Activated T-cell treated with anti-CD3 and anti-CD28 coated beads for 24 hours (primary cell): ENCODE measurements at places on chromosomes 16 and 17.

DNA sequence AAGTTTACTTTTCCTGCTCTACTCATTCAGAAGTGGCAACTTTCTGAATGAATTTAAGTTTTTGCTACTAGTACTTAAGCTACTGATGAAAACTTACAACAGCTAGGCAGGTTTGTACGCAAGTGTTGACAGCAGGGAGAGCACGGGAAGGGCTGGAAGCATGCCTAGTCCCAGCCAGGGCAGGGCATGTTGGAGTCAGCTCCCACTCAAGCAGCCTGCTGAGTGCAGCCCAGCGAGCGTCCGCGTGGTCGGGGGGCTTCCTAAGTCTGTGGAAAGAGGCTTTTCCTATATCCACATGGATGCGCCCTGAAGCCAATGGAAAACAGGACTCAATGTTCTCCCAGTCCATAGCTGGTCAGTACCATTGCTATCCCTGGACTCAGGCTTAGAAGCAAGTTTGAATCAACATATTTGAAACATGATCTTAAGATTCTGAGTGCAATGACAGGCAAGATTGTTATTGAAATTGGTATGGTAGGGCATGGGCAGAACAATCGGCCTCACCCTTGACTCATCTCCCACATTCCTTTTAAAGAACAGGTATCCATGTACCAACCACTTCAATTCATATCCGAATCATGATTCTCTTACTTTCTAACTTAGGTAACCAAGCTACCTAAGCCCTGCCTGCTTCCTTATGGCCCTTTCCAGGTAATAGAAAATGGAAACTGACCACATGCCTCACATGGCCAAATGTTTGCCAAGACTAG lies 22.5 kb downstream of the CYB5D2 start:
- DNase-seq: no peak

GRCh38 chr17:40612599-40613244 lies 34.9 kb downstream of the SMARCE1 start:
- no peak for DNase-seq

- DNase-seq: peak; percentile 11
These were observed 66.4 kb upstream of the SMIM36 start for GRCh38 chr17:55577687-55578086.

GRCh38 chr16:64870859-64871258 lies 251.0 kb downstream of the CDH11 start:
- DNase-seq: no peak

DNA sequence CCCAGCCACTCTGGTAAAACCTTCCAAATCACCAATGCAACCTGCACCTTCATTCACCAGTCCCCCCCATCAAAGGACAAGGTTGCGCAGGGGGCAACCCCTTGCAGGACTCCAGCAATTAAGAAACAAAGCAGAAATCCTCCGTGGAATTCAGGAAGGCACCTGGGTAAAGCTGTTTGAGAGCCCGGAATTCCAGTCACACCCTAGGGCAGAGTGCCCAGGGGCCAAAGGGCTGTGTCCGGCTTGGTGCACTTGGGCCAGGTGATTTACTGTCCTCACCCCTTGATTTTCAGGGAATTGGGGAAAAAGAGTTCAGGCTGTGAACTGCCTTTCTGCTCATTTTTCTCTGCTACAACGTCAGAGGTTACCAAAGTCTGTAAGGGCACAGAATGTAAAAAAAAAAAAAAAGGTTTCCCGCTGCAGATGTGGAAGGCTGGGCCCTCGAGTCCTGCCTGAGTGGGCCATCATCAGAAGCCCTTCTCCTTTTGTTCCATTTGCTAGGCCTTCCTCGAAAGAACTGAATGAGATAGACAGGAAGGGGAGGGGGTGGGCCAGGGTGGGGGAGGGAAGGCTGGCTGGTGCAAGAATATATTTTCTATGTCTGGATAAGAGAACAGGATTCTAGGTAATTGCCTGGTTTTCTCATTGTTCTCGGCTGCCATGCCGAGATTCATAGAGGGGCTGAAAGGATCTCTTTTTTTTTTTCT lies 266.5 kb upstream of the PSMD7 start:
- no peak for DNase-seq

DNA sequence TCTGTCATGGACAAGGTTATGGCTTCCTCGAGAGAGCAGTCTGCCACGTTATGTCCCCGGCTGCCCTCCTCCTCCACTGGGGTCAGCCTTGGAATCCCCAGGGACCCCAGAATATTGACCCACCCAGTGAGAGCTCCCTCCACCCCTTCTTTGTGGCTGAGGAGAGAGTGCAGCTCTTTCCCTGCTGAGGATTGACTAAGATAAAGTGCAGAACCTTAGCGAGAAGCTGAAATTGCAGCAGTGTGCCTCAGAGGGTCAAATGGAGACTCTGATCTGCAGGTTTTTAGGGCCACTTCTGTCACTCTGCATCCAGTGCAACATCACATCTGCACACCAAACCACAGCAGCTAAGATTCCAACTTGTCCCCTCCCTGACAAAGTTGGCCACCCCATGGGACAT lies 25.6 kb upstream of the PMFBP1 start:
- DNase-seq: no peak

DNA sequence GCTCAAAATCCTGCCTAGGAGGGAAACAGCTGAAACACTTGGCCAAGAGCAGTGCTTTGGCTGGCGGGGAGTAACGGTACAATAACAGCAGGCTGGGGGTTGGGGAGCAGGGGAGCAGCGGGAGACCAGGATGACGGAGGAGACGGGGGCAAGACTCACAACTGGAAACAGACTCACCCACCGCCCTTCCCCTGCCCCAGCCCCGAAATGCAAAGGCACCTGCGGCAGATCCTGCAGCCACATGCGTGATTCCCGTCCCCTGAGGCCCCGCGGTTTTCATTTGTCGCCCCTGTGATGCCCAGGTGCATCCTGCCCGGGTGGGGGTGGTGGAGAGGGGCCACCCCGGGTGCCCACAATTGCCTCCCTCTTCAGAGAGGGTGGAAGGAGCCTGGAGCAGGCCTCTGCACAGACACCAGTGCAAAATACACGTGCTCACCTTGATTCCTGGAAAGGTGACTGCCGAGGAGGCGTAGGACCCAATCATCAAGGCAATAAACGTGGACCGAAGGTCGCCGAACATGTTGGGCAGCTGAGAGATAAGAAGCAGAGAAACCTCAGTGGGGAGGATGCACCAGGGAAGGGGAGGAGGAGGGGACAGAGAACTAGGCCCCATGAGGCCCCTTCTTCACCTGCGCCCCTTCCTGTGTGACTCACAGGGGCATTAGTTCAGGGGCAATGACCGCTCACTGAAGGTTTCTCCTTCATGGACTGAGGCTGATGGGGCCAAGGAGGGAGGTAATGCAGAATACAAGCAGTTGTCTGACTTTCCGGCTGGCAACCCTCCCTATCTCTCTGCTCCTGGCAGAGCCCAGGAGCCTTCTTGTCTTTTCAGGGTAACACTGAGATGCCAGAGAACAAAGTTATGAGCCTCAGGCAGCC lies 30.4 kb upstream of the PITPNA start:
- DNase-seq: no peak

- DNase-seq: peak; percentile 26
These were observed 13.5 kb upstream of the ABAT start for GRCh38 chr16:8660841-8661301.

- no peak for DNase-seq
These were observed 4.8 kb downstream of the RPA1 start for GRCh38 chr17:1834380-1835149.

DNA sequence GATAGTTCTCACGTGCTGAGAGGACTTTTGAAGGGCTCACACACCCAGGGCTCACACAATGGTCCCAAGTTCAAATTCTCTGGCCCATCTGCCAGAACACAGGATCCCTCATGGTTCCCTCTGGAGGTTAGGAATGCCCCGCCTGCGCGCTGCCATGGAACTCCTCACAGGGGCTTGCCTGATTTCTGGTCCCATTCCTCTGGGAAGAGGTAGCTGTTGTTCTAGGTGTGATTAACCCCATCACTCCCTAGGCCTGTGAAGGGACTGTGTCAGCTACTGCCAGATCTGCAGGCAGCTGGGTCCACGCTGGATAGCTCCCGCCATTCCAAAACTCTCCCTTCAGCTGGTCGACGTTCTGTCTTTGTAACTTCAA lies 2.3 kb upstream of the ARMC5 start:
- no peak for DNase-seq

DNA sequence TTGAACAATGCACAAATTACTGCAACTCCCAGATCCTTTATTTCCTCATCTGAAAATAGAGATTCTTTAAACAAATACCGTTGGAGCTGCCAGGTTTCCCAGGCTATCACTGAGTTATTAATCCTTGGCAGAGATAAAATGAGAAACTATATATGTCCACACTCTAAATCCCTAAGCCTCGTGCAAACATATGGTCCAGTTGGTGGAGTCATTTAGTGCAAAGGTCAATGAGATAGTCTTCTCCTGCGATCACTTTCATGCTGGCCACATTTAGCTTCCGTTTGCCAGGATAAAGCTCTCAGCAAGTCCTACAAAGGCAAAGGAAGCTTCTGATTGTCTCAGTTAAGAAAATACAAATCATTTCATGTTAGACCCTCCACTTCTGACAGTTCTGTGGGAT lies 11.0 kb downstream of the GRIN2A start:
- no peak for DNase-seq

DNA sequence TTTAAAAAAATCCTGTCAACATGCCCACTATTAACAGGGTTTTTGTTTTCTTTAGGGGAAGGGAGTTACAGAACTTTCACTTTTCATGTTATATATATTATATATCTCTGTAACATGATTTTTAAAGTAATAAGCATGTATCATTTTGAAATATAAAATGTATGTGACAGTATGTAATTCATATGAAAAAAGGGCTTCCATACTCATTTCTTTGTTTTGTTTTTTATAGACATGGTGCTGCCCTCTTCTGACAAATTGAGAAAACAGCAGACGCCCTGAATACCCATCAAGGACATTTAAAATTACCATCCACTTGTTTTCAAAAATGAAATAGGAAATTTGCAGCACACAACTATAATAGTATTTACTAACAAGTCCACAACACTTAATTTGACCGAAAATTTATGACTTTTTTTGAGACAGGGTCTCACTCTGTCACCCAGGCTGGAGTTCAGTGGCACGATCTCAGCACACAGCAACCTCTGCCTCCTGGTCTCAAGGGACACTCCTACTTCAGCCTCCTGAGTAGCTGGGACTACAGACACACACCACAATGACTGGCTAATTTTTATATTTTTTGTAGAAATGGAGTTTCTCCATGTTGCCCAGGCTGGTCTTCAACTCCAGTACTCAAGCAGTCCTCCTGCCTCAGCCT lies 30.4 kb downstream of the CFDP1 start:
- DNase-seq: no peak

DNA sequence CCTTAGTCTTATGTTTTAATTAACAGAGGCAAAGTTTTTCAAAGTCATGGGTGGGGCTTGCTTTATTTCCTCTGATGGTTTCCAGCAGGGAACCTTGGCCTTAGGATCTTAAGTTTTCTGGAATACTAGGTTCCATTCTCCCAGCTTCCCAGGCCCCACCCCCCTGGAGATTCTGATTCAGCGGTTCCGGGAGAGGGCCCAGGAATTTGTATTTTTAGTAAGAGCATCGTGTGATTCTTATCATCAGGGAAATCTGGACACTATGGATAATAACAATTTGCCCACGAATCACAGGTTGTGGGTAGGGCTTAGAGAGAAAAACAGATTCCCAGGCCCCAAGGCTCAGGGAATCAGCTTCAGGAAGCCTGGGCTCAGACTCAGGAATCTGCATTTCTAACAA lies 263.6 kb downstream of the NTN1 start:
- no peak for DNase-seq

DNA sequence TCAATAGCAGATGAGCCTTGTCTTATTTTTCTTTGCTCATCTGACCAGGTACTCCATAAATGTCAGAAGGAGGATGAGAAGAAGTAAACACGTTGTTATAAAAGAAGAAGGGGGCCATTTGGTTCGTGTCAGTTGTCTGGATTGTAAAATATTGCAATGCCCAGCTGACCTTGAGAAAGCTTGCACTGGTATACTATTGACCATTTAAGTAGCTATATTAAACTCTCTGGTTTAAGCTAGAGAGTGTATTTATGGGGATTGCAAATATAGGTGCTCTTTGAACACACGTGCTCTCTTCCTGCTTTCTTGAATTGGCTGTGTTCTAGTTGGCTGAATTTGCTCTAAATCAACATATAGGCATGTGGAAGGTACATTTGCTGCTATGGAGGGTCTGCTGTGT lies 26.1 kb upstream of the CMTR2 start:
- no peak for DNase-seq

- DNase-seq: no peak
These were observed 35.4 kb downstream of the TBCD start for GRCh38 chr17:82787081-82787848.

DNA sequence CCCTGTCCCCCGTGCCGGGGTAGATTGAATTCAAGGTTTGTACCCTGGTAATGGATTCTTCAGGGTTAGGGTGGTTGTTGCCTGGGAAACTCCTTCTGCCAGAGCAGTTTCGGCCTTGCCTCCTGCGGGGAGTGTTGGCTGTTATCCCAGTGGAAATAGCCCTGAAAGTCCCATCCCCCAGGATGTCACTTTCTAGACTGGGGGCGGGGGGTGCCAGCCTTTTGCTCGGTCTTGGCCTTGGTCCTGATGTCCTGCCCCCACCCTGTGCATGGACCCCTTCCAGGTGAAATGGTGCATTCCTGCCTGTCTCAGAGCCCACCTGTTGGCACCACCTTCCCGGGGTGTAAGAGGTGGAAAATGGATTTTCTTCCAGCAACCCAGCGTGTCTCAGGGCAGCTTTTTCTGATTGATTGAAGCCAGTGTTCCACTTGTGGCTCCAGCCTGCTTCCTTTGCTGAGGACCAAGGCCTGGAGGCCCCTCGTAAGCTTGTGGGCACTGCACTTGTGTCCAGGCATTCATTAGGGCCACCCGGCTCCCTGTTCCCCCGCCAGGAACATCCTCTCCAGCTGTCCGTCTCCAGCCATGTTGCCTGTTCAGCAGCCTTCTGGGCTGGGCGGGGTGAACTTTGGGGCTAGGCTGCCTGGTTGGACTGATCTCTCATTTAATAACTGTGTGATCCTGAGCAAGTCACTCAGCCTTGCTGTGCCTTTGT lies 25.6 kb downstream of the MGAT5B start:
- no peak for DNase-seq

GRCh38 chr17:54882371-54882770 lies 18.3 kb upstream of the TOM1L1 start:
- no peak for DNase-seq

GRCh38 chr17:46822388-46822921 lies 4.0 kb upstream of the WNT3 start:
- DNase-seq: peak; percentile 9

DNA sequence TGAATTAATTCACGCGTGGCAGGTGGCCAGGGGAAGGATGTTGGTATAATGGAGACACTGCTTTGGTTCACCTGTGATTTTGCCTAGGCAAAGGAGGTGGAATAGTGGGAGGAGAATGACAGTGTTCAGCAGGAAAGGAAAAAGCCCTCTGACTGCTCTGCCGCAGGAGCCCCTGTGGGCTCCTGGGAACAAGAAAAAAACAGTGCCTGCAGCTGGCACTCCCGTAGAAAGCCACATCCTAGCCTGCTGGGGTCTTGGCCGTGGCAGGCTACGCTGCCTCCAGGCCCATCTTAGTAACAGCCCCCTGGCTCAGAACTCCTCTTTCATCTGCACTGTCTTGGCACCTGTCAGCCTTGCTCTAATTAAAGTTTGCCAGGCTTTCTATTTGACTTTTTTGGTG lies 20.6 kb downstream of the ADORA2B start:
- no peak for DNase-seq
